Dorsolateral prefrontal cortex (tissue), 122 donors: ENCODE measurements at places on chromosomes 1 and 21.

DNA sequence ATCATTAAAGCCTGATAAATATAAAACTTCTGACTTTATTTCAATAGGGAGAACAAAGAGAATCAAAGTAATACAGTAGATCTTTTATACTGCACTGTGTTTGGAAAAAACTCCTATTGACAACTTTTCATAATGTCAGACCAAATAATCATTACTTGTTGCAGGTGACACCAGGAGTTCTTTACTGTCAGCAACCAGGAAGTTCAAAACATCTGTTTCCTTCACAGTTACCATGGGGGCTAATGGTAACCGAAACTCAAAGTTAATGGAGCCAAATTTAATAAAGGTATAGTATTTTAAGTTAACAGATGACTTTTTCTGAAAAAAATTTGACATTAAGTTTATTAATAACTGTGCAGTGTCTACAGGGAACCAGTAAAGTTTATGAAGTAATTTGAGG lies 10.6 kb downstream of the EFCAB7 start:
- DNase-seq = no peak

DNA sequence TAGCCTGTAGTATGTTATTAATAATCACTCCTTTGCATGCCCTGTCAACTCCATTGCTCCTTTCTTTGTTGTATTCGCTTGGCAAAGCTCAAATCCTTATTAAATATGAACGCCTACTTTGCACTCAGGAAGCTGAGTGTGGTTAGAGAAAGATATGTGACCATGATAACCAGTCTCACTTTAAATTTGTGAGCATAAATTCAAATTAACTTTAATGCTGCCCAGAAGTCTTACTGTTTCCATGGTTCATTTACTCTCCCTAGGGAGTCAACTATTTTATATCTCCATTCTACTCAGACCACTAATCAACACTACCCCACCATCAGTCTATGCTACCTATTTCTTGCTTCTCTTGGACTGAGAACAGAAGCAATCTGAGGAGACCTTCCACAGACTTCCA lies 12.1 kb upstream of the EPHX4 start:
- DNase-seq = no peak

DNA sequence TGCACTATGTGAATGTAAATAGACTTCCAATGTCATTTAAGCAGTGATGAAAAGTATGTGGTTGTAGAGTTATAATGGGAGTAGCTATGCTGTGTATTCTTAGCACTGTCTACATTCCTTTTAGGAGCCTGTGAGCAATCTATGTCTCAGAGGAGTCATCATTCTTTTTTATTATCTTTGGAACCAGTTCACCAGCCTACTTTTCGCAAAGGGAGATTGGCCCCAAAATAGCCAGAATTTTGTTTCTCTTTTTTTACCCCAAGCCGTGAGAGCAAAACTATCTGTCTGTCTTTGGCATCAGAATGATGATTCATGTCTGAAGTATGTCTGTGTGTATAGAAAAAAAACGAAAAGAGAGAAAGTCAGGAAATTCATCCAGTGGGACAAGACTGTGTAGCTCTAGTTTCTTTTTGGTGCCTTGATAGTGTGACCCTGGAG lies 44.2 kb downstream of the OSBPL9 start:
- no peak for DNase-seq

- no peak for DNase-seq
Observed at GRCh38 chr1:5599541-5599940, 392.7 kb downstream of the NPHP4 start.

GRCh38 chr1:180916012-180916770 lies 3.5 kb downstream of the KIAA1614 start:
- DNase-seq = no peak

GRCh38 chr1:186079084-186079684 lies 295.9 kb downstream of the TPR start:
- DNase-seq = no peak

GRCh38 chr21:14814991-14815390 lies 249.8 kb downstream of the NRIP1 start:
- no peak for DNase-seq

DNA sequence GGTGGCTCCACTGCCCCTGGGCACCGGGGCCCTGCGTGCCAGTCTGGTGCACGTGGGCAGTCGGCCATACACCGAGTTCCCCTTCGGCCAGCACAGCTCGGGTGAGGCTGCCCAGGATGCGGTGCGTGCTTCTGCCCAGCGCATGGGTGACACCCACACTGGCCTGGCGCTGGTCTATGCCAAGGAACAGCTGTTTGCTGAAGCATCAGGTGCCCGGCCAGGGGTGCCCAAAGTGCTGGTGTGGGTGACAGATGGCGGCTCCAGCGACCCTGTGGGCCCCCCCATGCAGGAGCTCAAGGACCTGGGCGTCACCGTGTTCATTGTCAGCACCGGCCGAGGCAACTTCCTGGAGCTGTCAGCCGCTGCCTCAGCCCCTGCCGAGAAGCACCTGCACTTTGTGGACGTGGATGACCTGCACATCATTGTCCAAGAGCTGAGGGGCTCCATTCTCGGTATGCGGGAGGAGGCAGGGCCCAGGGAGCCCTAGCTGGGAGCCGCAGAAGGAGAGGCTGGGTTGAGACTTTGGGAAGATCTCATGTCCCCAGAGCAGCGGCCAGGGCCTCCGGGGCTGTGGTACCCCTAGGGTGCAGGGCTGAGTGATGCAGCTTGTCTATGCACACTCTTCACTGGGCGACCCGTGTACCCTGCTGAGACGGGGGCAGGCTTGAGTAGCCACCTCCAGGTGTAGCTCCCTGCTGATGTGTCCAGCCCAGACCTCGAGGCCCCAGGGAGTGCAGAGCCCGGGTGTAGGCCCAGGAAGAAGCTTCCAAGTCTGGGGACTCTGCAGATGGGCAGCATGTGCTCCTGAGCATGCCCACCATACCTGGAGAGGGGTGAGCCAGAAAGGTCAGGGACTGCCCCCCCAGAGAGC lies 1.8 kb downstream of the VWA1 start:
- DNase-seq = no peak

- DNase-seq = no peak
Observed at GRCh38 chr1:47696404-47696736, 258.5 kb downstream of the FOXD2 start.

DNA sequence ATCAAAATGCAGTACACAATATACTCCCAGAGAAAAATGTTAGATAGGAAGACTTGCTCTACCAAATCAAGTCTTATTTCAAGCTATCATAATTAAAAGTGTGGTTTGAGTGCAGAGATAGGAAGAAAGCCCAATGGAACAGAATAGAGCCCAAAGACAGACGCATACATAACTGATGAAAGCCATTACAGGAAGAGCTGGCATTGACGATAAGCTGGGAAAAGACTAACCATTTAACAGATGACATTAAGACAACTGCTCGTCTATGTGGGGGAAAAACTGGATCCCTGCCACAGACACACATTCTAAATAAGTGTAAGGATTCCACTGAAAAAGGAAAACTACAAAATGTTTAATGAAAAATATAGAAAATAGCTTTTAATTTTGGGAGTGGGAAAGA lies 85.5 kb downstream of the NGF start:
- DNase-seq = no peak

GRCh38 chr1:8259498-8260290 lies 58.2 kb upstream of the SLC45A1 start:
- no peak for DNase-seq

- DNase-seq = no peak
Observed at GRCh38 chr1:206709772-206710459, 25.2 kb downstream of the MAPKAPK2 start.

DNA sequence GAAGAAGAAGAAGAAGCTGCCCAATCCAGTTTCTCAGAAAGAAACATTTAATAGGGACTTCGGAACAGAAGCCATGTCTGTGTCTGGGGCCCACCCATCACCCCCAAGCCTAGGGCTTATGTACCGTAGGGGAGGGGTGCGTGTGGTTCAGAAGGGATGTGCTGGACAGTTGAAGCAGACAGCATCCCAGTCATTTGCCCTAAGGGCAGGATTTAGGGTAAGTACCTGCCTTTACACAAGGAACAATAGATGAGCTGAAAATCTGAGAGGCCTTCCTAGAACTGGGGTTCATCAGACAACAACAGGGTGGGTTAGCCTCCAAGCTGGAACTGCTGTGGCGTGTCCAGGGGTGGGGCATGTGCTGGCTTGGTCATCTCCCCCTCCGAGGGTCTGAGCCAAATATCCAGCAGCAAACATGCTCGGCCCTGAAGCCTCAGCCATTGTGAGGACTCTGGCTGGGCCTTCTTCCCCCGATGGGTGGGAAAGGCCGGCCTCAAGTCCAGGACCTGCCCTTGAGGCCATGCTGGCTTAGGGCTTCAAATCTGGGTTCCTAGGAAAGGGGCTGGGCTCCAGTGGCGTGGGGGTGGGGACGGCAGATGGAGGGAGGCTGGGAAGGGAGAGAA lies 12.1 kb downstream of the CSTB start:
- no peak for DNase-seq

DNA sequence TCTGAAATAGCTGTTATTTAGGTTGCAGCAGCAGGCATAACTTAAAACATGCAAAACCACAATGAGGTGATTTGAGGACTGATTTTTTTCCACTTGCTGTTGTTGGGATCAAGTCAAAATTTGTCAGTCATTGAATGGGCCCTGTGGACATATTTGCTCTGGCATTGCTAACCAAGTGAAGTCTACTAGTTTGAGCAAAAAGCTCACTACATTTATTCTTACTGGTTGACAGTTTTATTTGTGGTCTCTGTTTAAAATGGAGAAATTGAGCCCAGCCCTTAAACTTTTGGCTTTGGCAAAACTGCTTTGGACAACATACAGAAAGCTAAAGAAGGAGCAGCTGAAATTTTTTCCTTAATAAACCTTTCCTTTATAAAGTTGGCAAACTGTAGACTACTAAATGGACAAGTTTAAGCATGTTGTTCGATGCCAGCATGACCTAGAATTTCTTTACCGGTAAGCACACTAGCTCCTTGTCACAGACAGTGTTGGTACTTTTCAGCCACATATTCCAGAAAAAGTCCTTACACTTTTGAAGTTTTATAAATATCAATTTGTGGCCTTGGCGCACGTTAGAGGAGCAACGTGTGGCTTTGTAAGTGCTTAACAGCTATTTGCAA lies 234.6 kb downstream of the USP25 start:
- DNase-seq = no peak

- DNase-seq = no peak
Observed at GRCh38 chr1:180168786-180169639, 14.3 kb downstream of the QSOX1 start.

- no peak for DNase-seq
Observed at GRCh38 chr1:84225646-84226045, 75.9 kb upstream of the SAMD13 start.

DNA sequence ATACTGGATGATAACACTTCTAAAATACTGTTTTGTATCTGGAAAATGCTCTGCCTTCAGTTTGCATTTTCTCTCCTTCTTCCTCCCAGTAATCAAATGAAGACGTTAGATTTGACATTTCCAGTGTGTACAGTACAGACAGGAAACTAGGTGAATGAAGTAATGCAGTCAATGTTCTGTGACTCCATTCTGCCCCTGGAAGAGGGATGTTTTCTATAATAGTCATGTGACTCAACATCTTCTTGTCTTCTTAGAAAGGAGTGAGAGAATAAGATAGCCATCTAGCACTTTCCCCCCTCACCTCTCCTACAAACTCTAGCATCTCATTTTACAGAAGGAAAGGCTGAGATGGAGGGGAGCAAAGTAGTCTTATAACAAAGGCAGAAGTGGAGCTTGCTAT lies 77.6 kb downstream of the DDR2 start:
- DNase-seq = no peak

- DNase-seq = no peak
Observed at GRCh38 chr1:46476673-46477072, 13.0 kb upstream of the DMBX1 start.

GRCh38 chr1:107433635-107434360 lies 293.0 kb downstream of the NTNG1 start:
- no peak for DNase-seq

GRCh38 chr1:118370861-118371260 lies 185.8 kb upstream of the SPAG17 start:
- no peak for DNase-seq

DNA sequence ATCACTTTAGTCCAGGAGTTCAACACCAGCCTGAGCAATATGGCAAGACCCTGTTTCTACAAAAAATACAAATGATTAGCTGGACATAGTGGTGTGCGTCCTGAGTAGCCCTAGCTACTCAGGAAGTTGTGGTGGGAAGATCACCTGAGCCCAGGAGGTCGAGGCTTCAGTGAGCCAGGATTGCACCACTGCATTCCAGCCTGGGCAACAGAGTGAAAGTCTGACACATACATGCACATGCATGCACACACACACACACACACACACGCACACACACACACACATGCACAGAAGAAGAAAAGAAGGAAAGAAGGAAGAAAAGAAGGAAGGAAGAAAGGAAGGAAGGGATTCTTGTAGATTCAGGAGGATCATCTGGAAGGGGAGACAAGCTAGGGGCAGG lies 104.4 kb upstream of the USP25 start:
- DNase-seq = no peak

DNA sequence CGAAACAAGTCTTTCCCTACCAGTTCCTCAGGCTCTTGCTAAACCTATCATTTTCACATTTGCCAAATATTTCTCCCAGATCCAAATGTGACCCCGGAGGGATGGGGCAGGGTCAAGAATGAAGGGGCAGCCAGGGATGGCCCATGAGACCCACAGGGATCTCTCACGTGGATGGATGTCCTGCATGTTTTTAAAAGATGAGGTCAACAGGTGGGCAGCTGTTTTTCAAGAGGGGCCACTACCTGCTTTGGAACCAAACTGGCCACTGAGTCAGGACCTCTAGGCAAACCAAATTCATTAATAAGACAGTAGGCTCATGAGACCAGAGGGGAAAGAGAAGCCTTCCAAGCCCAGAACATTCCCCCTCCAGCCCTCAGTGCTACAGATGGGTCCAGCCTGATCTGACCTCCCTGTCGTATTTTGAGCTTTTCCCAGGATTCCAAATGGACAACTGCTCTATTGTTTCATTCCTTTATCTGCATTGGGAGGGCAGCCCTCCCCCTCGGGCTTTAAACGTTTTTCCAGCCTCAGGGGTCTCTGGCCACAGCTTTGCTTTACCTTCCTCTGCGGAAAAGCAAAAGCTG lies 252.5 kb upstream of the IRF2BP2 start:
- no peak for DNase-seq

- DNase-seq = no peak
Observed at GRCh38 chr1:85109475-85109874, 61.2 kb upstream of the MCOLN3 start.

GRCh38 chr1:199002661-199003060 lies 363.8 kb downstream of the PTPRC start:
- DNase-seq = no peak

DNA sequence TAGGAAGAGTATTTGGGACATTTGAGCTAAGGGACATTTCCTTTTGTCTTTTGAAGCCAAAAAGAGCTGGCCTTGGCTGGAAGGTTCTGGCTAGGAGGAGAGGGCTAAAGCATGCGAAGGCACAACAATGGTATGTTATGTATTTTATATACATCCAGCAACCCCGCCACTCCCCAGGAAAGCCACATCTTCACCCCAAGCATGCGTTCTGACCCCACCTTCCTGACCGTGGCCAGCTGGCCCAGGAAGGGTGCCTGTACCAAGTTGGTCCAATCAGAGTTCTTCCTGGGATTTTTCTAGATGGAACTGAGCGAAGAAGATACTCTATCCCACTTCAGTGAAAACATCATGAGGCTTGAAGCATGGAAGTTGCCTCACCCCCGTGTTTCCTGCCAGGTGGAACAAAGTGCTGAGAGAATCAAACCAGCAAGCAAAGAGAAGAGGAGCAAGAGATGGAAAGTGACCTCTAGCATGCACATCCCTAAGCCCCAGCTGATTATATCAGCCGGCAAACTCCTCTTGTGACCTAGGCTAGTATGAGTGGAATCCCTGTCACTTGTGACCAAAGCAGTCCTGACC lies 82.7 kb downstream of the BCAR3 start:
- no peak for DNase-seq
